ENCODE measurements at places on chromosomes 7 and 10.

GRCh38 chr10:108521827-108522492 lies 1357.5 kb upstream of the SORCS1 start:
- no peak for DNase-seq

GRCh38 chr7:106346678-106347217 lies 62.0 kb upstream of the NAMPT start:
- DNase-seq = peak; percentile 62

- DNase-seq = no peak
Observed at GRCh38 chr7:19749658-19750057, 23.8 kb downstream of the TMEM196 start.

DNA sequence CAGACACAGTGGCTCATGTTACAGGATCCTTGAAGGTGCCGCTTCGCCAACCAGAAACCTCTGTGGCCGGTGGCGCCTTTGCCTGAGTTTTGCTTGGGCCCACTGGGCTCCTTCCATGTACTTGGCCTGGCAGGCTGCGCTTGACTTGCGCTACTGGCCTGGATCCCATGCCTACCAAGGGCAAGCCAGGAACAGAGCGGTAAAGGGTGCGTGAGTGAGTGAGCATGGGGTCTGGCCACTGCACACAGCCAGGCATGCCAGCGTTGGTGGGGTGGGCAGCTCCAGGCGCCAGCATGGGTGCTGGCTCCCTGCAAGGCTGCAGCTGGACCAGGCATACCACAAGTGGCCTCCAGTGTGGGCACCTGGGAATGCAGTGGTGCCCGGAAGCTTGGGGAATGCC lies 16.3 kb upstream of the TSPAN15 start:
- no peak for DNase-seq

- DNase-seq = peak; percentile 24
Observed at GRCh38 chr7:84236398-84236797, 41.8 kb upstream of the SEMA3A start.

DNA sequence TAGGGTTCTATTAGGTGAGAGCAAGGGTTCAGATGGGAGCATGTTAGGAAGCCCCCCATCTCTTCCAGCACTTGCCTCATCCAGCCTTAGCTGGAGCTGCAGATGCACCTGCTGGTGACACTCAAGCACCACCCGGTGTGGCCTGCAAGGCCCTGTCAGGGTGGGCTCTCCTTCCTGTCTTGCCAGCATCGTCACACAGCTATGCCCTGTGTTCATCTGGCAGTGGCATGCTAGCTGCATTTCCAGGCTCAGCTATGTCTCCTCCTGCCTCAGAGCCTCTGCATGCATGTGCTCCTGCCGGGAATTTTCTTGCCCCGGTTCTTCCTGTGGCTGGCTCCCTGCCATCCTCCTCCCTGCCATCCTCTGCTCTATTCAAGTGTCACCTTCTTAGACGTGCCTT lies 129.7 kb upstream of the KLF6 start:
- no peak for DNase-seq

- no peak for DNase-seq
Observed at GRCh38 chr7:24871770-24872169, 108.2 kb downstream of the OSBPL3 start.

DNA sequence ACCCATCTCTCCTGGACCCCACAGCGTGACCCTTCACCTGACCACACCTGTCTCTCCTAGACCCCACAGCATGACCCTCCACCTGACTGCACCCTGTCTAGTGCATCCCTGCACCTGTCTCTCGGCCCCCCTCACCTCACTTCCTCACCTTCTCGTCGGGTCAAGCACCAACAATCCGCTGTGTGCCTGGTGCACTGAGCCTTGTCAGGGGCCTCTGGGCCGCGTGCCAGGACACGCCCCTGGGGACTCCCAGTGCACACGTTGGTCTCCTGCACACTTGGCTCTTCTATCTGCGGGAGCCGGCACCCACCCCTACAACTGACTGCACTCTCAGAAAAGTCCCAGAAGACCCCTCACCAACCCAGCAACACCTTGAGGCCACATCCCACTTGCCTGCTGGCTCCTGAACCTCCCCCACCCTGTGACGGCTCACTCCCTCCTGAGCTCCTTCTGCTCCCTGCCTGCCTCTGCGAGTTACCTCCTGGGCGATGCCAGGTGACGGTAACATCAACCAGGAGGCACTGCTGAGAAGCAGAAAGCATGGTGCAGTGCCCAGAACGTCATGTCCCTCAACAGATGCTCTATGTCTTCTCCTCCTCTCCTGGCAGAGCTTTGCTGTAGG lies 147.6 kb downstream of the DIP2C start:
- no peak for DNase-seq

DNA sequence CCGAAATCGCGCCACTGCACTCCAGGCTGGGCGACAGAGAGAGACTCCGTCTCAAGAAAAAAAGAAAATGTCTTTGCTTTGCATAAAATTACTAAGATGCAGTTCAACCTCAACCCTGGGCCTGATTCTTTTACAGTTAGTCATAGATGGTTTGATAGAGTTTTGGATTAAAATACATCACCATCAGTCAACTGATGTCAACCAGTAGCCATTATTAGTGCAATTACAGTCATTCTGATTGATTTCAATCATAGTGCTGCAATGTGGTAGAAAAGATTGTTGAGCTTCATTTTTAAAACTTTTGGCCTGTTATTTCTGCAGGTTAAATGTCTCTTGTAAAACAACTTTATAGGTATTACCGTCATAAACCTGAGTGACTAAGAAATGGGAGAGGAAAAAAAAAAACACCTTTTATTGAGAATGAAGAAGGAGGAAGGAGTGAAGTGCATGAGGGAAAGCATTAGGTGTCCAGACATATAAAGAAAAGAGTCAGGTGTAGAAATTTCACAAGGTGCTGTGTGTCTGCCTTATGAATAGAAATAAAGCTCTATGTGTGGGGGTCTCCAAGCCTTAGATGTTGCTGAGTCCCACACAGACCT lies 150.6 kb downstream of the TRIL start:
- DNase-seq = no peak

GRCh38 chr10:62025901-62026879 lies 124.7 kb downstream of the ARID5B start:
- DNase-seq = peak; percentile 53

DNA sequence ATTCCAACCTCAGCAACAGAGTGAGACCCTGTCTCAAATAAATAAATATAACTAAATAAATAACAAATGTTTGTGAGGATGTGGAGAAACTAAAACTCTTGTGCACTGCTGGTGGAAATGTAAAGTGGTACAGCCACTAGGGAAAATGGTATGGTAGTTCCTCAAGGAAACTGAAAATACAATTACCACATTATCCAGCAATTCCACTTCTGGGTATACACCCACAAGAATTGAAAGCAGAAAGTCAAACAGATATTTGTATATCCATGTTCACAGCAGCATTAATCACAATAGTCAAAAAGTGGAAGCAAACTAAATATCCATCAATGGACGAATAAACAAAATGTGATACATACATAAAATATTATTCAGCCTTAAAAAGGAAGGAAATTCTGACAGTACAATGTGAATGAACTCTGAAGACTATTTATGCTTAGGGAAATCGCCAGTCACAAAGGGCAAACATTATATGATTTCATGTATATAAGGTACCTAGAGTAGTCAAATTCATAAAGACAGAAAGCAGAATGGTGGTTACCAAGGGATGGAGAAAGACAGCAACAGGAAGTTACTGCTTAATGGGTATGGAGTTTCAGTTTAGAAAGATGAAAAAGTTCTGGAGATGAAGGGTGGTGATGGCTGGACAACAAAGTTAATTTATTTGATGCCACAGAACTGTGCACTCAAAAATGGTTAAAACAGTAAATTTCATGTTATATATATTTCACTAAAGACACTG lies 9.8 kb downstream of the ARHGAP12 start:
- no peak for DNase-seq

Measured in GM03348 (cell line).